Activated T-cell treated with anti-CD3 and anti-CD28 coated beads, Interleukin-2, amount 50 U/mL, for 24 hours (primary cell): ENCODE measurements at places on chromosomes 3 and 15.

GRCh38 chr3:32419742-32420125, 28.1 kb downstream of the CMTM7 start:
- no peak for DNase-seq

DNA sequence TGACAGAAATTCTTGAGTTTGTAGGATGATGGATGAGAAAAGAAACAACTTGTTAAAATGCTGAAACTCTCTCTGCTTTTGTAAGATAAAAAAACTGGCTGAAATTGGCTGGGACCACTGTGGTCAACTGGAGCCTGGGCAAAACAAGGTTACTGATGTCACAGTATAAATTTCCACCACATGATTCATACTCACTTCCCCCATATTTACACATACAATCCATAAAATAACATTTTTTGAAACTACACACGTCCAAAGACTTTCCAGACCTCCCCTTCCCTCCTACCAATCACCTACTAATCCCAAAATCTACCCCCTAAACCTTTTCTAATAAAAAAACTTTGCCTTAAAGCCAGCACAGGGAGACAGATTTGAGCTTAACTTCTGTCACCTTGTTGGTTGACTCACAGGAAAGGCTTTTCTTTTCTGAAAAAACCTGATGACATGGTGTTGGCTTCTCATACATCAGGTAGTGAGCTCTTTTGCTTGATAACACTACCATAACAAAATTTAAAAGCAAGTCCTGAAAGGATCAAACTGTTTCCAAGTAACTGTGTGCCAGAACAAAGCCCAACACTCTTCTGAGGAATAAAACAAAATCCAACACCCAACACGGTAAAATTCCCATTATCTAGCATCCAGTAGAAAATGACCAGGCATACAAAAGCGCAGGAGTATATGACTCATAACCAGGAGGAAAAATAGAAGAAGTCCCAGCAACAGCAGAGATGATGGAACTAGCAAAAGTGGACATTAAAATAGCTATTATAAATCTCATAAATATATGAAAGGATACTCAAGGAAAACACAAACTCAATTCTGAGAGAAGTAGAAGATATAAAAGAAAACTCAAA, 87.3 kb upstream of the SNRK start:
- DNase-seq, result no peak

- no peak for DNase-seq
Measured at GRCh38 chr3:176041812-176042211, 1155.5 kb downstream of the TBL1XR1 start.

DNA sequence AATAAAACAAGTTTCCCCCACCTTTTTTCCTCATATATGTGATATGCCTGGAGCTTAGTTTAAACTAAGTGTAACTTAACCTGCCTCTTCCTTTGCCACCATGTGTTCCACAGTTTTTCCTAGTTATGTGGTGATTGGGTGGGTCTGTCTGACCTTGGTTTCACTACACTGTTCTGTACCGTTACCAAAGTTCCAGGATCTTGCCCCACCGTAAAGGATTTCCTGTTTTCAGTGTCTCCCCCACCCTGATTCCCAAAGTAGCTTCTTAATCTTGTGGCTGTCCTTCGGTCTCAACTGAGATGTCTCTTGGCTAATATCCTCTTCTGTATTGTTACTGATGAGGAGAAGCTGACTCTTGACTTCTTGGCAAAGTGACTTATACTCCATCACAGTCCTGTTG, 6.4 kb upstream of the MGA start:
- DNase-seq, result no peak

- DNase-seq, result no peak
Measured at GRCh38 chr3:62797132-62797531, 78.1 kb downstream of the CADPS start.

GRCh38 chr3:125374501-125374995, 577 bp downstream of the ZNF148 start:
- no peak for DNase-seq

- no peak for DNase-seq
Measured at GRCh38 chr15:57545995-57546394, 45.7 kb upstream of the MYZAP start.

GRCh38 chr15:45572617-45573016, 14.6 kb upstream of the BLOC1S6 start:
- no peak for DNase-seq

DNA sequence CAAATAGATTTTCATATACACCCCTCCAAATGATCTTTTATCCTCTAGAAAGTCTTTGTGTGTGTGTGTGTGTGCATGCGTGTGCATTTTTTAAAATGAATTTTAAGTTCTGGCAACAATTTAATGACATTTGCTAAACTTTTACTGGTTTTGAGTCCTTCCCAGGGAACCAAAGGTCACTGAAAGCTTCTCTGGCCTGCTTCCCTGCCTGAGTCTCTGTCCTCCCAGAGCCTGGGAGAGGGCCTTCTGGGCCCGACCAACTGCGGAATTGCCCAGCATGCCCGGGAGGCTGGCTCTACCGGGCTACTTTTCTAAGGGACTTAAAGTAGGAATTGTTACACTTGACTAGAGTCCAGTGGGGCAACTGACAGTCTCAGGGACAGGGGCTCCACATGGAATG, 7.4 kb upstream of the RBPMS2 start:
- DNase-seq, result no peak
